ENCODE measurements at places on chromosomes 7 and 10. TPM values are rescaled to one million over a fixed set of nuclear protein-coding genes. Genes with fewer than 3 reads are reported as not detected.

DNA sequence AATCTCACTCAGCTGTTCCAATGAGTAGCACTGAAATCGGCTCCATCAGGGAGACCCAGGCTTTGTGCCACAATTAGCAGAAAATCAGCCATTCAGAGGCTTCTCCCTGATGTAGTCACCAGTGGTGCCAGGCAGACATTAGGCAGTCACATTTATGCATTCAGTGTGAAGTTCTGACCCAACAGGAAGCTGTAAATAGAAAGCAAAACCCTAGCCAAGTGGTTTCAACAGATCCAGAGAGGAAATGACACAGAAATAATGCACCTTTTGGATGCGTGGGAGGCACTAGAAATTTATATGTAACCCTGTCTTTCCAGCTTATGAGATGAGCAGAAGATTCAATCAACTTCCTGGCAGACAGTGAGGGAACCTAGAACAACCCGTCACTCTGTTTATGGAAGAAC is 186.4 kb downstream of the PDE1C start:
- peak; percentile 67 for DNase-seq

- no peak for DNase-seq
These were observed 11.3 kb downstream of the DMBT1 start for GRCh38 chr10:122571892-122572291.

DNA sequence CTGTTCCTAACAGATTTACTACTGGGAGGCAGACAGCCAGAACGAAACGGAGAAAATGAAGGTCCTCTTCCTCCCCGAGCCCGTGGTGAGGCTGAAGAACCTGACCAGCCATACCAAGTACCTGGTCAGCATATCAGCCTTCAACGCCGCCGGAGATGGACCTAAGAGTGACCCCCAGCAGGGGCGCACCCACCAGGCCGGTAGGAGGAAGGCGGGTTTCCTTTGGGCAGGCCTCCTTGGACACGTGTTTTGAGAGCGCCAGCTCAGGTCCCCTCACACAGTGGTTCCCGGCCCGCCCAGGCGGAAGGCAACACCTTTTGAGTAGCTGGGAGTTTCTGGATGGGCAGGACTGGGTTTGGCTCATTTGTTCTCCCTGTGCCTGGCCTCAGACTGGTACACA is 474.0 kb upstream of the FOXK1 start:
- DNase-seq = no peak

DNA sequence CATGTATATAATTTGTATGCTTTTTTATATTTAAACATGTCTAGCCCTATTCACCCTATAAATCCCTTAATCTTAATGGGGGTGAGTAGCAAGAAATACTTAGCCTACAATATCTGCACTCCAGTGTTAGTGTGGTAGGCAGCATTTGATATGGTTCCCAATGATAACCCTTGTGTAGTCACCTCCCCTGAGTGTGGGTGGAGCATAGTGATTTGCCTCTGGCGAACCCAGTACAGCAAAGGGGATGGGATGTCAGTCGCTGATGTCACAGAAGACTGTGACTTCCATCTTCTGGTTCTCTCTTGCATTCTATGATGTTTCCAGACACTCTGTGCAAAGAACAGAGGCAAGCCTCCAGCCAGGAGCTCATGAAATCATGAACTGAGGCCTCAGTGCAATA is 211.2 kb downstream of the CRPPA start:
- DNase-seq = no peak

GRCh38 chr10:99658622-99659030 is 683 bp upstream of the ENTPD7 start:
- DNase-seq = peak; percentile 76

- DNase-seq = no peak
These were observed 145.6 kb downstream of the PFKFB3 start for GRCh38 chr10:6348096-6348874.

- DNase-seq = no peak
These were observed 227.4 kb downstream of the CELF2 start for GRCh38 chr10:11245095-11245479.

DNA sequence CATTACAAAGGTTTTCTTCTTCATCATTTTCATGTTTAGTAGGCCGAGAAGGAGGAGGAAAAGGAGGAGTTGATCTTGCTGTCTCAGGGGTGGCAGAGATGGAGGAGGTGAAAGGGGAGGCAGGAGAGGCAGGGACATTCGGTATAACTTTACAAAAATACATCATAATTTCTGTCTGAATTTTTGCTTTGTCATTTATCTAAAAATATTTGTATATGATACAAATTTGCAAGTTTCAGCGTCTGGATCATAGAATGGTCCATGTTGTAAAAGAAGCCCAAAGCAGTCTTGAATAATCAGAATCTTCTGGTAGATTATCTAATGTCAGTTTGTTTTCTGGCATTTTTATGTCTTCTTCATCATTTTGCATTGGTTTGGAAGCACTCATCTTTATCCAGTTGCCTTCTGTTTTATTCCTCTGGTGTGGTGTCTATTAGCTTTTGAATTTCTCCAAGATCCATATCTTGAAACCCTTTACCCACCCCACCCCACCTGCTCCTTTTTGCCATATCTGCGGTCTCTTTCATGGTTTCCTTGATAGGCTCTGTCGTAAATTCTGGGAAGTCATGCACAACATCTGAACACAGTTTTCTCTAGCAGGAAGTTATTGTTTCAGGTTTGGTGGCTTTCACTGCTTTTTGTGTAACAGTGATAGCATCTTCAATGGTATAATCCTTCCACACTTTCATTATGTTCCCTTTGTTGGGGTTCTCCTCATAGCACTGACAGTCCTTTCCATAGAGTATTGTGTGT is 95.0 kb downstream of the ST7 start:
- DNase-seq = no peak

- DNase-seq = no peak
These were observed 34.3 kb downstream of the SGPL1 start for GRCh38 chr10:70850097-70850496.

DNA sequence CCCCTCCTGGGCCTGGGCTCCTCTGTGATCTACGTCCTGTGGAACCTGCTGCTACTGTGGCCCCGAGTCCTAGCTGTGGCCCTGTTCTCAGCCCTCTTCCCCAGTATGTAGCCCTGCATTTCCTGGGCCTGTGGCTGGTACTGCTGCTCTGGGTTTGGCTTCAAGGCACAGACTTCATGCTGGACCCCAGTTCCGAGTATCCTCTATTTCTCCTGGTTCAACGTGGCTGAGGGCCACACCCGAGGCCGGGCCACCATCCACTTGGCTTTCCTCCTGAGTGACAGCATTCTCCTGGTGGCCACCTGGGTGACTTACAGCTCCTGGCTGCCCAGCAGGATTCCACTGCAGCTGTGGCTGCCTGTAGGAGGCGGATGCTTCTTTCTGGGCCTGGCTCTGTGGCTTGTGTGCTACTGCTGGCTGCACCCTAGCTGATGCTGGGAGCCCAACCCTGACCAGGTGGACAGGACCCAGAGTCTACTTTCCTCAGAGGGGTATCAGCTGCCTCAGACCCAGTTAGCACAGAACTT is 37.8 kb upstream of the MMD2 start:
- DNase-seq = no peak

DNA sequence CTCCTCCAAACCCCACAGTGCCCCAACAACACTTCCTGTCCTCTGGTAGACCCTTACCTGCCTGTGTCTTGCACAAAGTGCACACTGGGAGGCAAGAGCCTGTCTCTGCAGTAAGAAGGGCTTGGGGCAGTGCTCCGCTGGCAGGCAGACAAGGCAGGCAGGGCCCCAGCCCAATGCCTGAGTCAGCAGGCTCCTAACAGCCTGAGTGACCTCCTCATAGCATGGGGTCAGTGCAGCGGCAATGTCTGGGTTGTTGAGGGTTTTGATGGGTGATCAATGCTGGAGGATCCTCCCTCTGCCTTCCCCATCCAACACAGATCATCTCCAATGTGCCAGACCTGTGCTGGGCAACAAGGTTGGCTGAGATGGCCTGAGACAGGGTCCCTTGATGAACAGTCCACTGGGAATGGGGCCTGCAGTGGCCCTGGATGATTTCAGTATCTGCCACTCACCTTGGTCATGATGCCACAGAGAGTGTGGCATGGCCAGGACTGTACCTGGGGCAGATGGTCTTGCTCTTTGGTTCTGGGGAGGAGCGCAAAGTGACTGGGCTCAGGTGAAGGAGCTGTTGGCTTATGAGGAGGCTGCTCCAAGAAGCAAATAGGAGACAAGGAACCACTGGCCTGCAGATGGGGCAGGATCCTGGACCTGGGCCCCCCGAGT is 55.6 kb upstream of the CAMK2B start:
- DNase-seq = no peak

DNA sequence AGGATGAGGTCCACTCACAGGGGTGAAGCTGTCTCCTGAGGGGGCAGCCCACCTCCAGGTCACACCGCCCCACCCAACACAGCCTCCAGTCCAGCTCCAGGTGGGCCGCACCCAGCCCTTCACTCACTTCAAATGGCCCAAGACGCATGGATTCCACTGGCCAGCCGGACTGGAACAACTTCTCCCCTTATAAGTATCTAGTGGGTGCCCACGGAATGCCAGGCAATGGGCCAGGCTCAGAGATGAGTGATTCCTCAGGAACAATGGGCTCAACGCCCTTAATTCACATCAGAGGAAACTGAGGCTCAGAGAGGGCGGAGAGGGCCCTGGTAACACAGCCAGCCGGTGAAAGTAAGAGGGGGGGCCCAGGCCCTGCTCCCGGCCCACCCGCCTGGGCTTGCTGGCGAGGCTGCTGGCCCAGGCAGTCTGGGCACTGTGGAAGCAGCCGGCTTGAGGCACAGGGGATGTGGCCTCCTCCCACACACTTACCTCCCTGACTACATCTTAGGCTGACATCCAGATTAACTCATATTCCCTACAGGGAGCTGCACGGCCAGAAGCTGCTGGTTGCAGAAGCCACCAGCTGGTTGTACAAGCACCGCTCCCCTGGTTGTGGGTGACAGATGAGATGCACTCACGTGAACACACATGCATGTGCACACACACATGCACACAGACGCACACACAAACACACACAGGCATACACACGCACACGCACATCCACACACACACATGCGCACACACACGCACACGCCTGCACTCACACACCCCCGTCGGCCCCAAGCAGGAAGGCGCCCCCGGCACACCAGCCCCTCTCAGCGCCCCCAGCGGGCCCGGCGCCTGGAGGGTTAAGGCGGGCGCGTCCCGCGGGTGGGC is 1.0 kb upstream of the FAM20C start:
- DNase-seq = peak; percentile 70

- DNase-seq = no peak
These were observed 26.6 kb downstream of the ZNF775 start for GRCh38 chr7:150405584-150406311.

- peak; percentile 58 for DNase-seq
These were observed at the start of gene C10orf95 for GRCh38 chr10:102451105-102451969. Gene C10orf95 (minus strand): TSS chr10:102451543. CDS start chr10:102451093, 450 bp downstream.

- DNase-seq = no peak
These were observed 193.4 kb upstream of the PDE1C start for GRCh38 chr7:32263611-32264010.

GRCh38 chr7:91847876-91848588 is 32.5 kb downstream of the MTERF1 start:
- no peak for DNase-seq

- no peak for DNase-seq
These were observed 179.0 kb downstream of the PCDH15 start for GRCh38 chr10:54622017-54622416.

GRCh38 chr10:69892816-69893215 is 91.1 kb downstream of the COL13A1 start:
- DNase-seq = no peak

GRCh38 chr10:126110489-126111180 is 214.3 kb downstream of the FANK1 start:
- peak; percentile 45 for DNase-seq

DNA sequence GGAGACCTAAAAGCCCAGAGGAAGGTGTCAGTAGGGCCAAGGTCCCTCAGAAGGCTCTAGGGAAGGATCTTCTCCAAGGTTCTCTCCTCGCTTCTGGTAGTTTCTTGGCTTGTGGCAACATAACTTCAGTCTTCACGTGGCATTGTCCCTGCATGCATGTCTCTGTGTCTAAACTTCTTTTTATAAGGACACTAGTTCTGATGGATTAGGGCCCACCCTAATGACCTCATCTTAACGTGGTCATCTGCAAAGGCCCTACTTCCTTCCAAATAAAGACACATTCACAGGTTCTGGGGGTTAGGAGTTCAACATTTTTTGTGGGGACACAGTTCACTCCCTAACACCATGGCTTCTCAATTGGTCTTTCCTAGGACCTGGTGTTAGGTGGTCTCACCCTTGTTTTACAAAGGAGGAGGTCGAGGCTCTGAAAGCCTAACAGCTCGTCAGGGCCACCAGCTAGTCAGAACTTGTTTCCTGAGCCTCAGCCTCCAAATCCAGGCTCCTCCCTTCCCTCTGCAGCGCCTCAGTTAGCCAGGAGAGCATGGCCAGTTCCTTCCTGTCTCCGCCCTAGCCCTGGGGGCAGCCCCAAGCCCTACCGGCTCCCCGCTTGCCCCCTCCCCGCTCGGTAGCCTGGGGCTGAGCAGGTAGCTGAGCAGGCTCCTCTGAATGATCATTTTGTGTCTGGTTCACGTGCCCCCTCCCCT is 109.7 kb upstream of the PPIF start:
- DNase-seq = peak; percentile 71

SPDYE5 gene
- not detected for total RNA-seq

VWDE gene
- total RNA-seq = 3.6 TPM

RSPH10B2 gene
- total RNA-seq = not detected

ZNF511 gene
- 23.2 TPM for total RNA-seq

POLL gene
- 8.6 TPM for total RNA-seq

PRKCQ gene
- 2.1 TPM for total RNA-seq
